Esophagus squamous epithelium (tissue), 5 donors: ENCODE measurements at places on chromosomes 7 and 10.

DNA sequence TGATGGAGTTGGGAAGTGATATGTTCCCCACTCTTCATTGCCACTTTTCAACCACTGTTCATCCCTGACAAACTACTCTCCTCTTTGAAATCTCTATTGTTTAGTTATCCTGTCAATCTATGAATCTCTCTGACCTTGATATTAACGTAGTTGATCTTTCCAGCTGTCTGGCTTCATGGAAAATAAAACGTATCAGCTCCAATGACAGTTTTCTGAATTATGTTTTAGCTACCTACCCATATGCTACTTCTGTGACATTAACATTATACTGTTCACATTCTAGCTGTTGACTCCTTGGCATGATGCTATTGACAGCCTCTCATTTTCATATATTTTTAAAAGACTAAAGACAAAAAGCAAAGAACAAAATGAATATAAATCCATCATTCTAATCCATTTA, 53.3 kb downstream of the PCLO start:
- no peak overlapping the region for H3K4me3 ChIP-seq
- H3K36me3 ChIP-seq: no peaks in the 10 kb centered on the region
- no peak overlapping the region for H3K27ac ChIP-seq
- no peak for DNase-seq
- H3K4me1 ChIP-seq: no peaks in the 10 kb centered on the region
- no peaks in the 10 kb centered on the region for H3K27me3 ChIP-seq

DNA sequence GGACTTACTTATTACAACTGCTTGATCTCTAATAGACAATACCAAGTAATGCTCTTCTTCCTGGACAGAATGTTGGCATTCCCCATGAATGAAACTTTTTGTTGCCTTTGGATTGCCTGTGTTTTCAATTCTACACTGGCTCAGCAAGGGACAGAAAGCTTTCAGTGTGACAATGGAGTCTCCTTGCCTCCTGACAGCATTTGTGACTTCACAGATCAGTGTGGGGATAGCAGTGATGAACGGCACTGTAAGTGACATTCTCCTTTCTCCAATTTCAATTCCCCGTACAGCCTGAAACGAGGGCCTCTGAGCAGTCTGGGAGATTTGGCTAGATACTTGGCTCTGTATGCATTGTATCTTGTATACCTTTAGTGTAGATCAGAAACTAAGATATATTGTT, 290 bp downstream of the MALRD1 start:
- no peaks in the 10 kb centered on the region for H3K27me3 ChIP-seq
- no peak for DNase-seq
- H3K27ac ChIP-seq: no peak overlapping the region
- no peak overlapping the region for H3K4me3 ChIP-seq

- no peak for DNase-seq
- no peak overlapping the region for H3K27ac ChIP-seq
- no peak overlapping the region for H3K4me3 ChIP-seq
- no peaks in the 10 kb centered on the region for H3K27me3 ChIP-seq
Measured at GRCh38 chr10:97456034-97456685, 10.2 kb downstream of the ZDHHC16 start.

DNA sequence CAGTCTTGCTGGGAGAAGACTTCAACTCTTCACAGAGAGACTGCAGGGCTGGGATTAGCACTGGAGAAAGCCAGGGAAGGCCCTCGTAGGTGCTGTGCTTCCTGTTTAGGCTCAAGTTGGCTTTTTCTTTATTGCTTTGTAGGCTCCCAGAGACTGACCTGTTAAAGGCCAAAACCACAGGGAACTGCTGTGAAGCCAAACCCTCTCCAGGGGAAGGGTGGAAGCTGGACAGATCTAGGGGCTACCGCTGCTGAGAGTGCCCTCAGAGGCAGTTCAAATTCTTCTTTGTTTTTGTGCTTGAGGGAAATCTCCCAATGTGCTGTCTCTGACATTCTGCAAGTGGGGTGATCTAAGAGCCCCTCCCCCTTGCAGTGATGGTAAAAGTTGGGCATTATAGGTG, 198.4 kb downstream of the CNTNAP2 start:
- H3K27ac ChIP-seq: no peak overlapping the region
- H3K27me3 ChIP-seq: no peaks in the 10 kb centered on the region
- H3K36me3 ChIP-seq: no peaks in the 10 kb centered on the region
- H3K4me3 ChIP-seq: no peak overlapping the region
- DNase-seq: no peak

DNA sequence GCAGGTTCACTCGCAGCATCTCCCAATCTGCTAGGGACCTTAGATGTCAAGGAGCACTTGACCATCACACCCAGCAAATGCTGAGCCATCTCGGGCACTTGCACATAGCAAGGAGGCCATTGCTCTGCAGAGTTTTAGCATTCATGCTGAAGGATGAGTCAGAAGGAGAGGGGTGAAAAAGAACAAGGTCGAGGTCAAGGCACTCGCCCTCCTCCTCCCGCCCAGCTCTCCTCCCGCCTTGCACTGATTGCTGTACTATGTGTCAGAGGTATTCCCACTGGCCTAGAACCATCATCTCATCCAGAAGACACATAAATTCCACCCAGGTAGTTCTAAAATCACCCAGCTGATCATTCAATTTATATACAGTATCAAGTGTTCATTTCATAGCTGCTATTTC, 255.1 kb upstream of the SP4 start:
- no peak overlapping the region for H3K27ac ChIP-seq
- no peak for DNase-seq
- H3K36me3 ChIP-seq: no peaks in the 10 kb centered on the region
- peaks cover 26% of the 10 kb centered on the region for H3K27me3 ChIP-seq
- H3K4me1 ChIP-seq: no peaks in the 10 kb centered on the region

- H3K27me3 ChIP-seq: no peaks in the 10 kb centered on the region
- H3K4me1 ChIP-seq: peaks cover 100% of the 10 kb centered on the region
- H3K4me3 ChIP-seq: no peak overlapping the region
Measured at GRCh38 chr7:130900471-130901076, 166.6 kb upstream of the KLF14 start.

DNA sequence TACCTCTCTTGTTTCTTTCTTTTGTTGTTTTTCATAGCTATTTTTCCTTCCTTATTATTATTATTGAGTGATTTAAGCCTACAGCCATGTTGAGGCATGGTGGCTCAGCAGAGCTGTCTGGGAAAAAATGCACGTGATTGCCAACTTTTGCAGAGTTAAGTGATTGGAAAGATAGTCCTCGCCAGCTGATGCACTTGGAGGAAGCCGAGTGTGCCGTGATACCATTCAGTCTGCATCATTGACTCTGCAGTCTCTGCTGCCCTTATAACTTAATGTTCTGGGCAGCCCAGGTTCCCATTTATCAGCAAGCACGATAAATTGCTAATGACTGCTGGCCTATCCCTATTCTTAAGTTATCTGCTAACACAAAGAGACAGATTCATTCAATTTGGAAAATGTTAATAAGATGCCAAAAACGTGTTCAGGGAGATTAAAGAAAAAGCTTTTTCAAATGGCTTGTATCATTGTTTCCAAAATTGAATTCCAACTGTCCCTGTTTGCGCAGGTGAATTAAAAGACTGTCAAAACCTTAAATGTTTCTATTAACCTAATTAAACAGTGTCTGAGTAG, 232.9 kb upstream of the NPY start:
- no peaks in the 10 kb centered on the region for H3K36me3 ChIP-seq
- no peaks in the 10 kb centered on the region for H3K4me1 ChIP-seq
- no peak overlapping the region for H3K4me3 ChIP-seq
- DNase-seq: no peak
- no peak overlapping the region for H3K27ac ChIP-seq

- no peak overlapping the region for H3K4me3 ChIP-seq
- no peaks in the 10 kb centered on the region for H3K36me3 ChIP-seq
- peak overlapping the region; percentile 68 for H3K27ac ChIP-seq
- H3K27me3 ChIP-seq: no peaks in the 10 kb centered on the region
- peak; percentile 59 for DNase-seq
Measured at GRCh38 chr7:142808802-142809583, 38.2 kb downstream of the PRSS2 start.

DNA sequence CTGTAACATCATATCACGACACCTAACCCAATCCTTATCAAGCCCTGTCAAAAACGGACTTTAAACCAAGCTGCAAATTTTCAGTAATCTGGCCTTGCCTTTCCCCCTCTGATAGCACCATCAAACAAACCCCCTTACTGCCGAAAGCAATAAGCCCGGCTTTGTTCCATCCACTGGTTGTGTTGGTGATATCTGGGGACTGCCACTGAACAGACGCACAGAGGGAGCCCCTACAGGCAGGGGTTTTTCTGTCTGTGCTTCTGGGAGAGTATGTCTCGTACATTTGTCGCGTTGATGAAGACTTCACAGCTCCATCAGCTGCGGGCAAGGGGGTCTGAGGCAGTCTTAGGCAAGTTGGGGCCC, 550 bp upstream of the PLAU start:
- peaks cover 26% of the 10 kb centered on the region for H3K36me3 ChIP-seq
- no peaks in the 10 kb centered on the region for H3K27me3 ChIP-seq
- DNase-seq: no peak

GRCh38 chr7:125555916-125556315, 626.3 kb upstream of the POT1 start:
- no peak overlapping the region for H3K27ac ChIP-seq
- DNase-seq: no peak
- no peaks in the 10 kb centered on the region for H3K36me3 ChIP-seq
- H3K27me3 ChIP-seq: no peaks in the 10 kb centered on the region

DNA sequence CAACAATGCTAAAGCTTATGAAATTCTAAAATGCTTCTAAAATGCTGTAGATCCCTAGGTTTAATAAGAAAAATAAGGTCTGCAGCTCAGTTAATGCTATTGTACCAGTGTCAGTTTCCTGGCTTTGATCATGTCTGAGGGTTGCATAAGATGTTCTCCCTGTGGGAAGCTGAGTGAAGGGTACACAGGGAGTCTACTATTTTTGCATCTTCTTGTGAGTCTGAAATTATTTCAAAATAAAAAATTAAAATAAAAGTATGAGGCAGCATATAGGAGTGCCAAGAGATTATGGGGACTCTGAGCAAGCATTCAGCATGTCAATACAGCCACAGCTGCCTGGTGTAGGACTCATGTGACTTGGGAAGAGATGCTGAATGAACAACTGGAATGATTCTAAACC, 14.7 kb downstream of the CHST15 start:
- no peaks in the 10 kb centered on the region for H3K36me3 ChIP-seq
- no peak overlapping the region for H3K4me3 ChIP-seq
- DNase-seq: no peak
- H3K4me1 ChIP-seq: peaks cover 20% of the 10 kb centered on the region

DNA sequence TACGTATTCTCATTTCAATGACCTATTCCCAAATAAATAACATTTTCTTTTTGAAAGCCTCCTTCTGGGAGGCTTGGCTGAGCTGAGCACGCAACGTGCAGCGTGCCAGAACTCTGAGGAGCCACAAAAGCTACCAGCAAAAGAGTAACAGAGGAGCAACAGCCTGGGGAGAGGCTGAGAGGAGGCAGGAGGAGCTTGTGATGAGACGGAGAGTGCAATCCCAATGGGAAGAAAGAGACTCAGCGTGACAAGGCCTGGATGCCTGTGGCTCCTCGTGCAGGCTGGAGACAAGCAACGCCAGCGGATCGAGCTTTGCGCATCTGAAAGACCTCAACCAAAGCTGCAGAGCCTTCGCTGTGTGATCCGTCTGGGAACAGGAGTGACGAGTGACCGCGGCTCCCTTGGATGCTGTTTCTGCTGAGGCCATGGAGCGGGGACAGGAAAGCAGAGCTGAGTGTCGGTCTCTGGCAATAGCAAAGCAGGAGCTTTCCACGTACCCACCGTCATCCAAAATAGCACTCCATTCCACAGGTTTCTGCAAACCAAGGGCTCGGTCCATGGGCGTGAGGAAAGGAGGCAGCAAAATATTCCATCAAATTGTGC, 171.7 kb upstream of the PFKP start:
- H3K4me1 ChIP-seq: no peaks in the 10 kb centered on the region
- no peak overlapping the region for H3K27ac ChIP-seq

DNA sequence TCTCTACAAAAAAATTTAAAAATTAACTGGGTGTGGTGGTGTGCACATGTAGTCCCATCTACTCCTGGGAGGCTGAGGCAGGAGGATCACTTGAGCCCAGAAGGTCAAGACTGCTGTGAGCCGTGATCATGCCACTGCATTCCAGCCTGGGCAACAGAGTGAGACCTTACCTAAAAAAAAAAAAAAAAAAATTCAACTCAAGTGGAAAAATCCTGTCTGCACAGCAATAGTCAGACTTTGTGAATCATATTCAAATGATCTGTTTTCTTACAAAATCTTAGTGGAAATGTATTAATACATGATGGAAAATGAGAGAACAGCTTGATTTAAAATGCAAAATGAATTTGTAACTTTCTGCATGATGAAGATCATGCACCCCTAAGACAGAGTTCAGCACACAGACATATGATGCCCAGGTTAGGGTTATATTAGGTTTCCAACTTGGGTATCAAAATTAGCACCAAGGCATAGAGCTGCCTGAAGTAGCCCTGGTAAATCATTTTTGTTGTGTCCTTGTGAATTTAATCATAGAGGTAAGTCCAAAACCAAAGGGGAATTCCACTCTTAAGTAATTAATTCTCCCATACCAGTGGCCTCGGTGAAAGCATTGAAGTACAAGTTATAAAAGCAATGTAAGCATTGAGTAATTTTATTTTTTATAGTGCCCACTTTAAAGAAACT, 93.8 kb downstream of the ADD3 start:
- no peak overlapping the region for H3K4me3 ChIP-seq
- DNase-seq: no peak
- no peak overlapping the region for H3K27ac ChIP-seq
- no peaks in the 10 kb centered on the region for H3K27me3 ChIP-seq
- no peaks in the 10 kb centered on the region for H3K4me1 ChIP-seq

DNA sequence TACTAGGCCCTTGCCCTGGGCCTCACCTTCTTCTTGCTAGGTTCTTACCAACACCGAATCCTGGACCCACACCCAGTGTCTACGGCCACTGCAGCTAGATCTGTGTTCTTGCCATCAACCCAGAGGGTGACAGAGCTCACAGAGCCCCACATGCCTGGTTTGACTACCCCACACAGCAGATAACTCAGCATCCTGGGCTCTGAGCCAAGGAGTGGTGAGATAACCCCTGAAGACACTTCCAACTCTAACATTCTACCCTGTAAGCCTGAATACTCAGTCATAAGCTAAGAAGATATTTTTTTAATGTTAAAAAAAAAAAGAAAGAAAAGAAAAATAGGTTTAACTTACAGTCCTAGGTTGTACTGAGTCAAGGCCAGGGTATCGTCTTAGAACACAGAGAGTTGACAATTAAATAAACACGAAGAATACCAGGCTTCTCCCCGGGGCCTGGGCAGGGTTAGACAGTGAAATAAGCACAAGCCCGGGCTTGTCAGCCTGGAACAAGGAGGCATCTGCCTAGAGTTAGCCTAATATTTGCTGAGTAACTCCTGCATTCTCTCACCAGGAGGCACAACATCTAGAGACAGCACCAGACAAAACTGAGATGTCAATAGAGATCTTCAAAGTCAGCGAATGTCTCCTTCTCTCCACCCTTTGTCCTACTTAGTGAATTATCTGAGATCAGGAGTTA, 556.5 kb upstream of the LRRN3 start:
- H3K27ac ChIP-seq: no peak overlapping the region
- H3K27me3 ChIP-seq: no peaks in the 10 kb centered on the region
- no peak overlapping the region for H3K4me3 ChIP-seq
- no peaks in the 10 kb centered on the region for H3K36me3 ChIP-seq
- H3K4me1 ChIP-seq: no peaks in the 10 kb centered on the region
- DNase-seq: no peak
